CD14-positive monocyte (primary cell): ENCODE measurements at places on chromosomes 4 and X. TPM values are rescaled to one million over a fixed set of nuclear protein-coding genes. Genes with fewer than 3 reads are reported as not detected.

CT45A2 gene
- not detected in 2 replicates for polyA plus RNA-seq

ETDA gene
- polyA plus RNA-seq = not detected

CLDN34 gene
- not detected for polyA plus RNA-seq

HHIP gene
- not detected for polyA plus RNA-seq

MID2 gene
- not detected for polyA plus RNA-seq

SLC34A2 gene
- polyA plus RNA-seq = not detected

NUDT10 gene
- polyA plus RNA-seq = not detected

DCAF8L2 gene
- not detected for polyA plus RNA-seq

NONO gene
- 67.4 and 133 TPM in 2 replicates for polyA plus RNA-seq

RTL9 gene
- not detected in 2 replicates for polyA plus RNA-seq

FREM3 gene
- polyA plus RNA-seq = not detected

MAGED4B gene
- not detected for polyA plus RNA-seq

SPACA5 gene
- not detected for polyA plus RNA-seq

SLC38A5 gene
- 0.69 TPM for polyA plus RNA-seq

DGKK gene
- not detected for polyA plus RNA-seq

SSX2B gene
- polyA plus RNA-seq = not detected

IGSF1 gene
- not detected for polyA plus RNA-seq

PDE5A gene
- not detected in 2 replicates for polyA plus RNA-seq

SULT1B1 gene
- polyA plus RNA-seq = 11.2 TPM

PNMA3 gene
- not detected for polyA plus RNA-seq

FHIP1A gene
- polyA plus RNA-seq = not detected

HMGN5 gene
- 0.86 TPM for polyA plus RNA-seq

TENM3 gene
- not detected for polyA plus RNA-seq

FAM184B gene
- not detected for polyA plus RNA-seq

AMTN gene
- not detected for polyA plus RNA-seq

SMIM20 gene
- polyA plus RNA-seq = 33.7 TPM

GPR173 gene
- not detected for polyA plus RNA-seq

GRIA2 gene
- not detected in 2 replicates for polyA plus RNA-seq
